Mesothelial cell of epicardium (in vitro differentiated cells): ENCODE measurements at places on chromosomes 7 and 10. TPM values are rescaled to one million over a fixed set of nuclear protein-coding genes. Genes with fewer than 3 reads are reported as not detected.

STAG3 gene
- 0.94 to 1.9 TPM (median 1.4 TPM) in 3 replicates for total RNA-seq

CPA1 gene
- total RNA-seq: 0.75 to 1.4 TPM (median 1.1 TPM) in 3 replicates

MYL10 gene
- not detected in 3 replicates for total RNA-seq

PDZD7 gene
- total RNA-seq: 1.2 to 1.8 TPM (median 1.8 TPM) in 3 replicates

PSMC2 gene
- 86.5 to 89.0 TPM (median 87.0 TPM) in 3 replicates for total RNA-seq

HACD1 gene
- 10.9 to 14.7 TPM (median 13.6 TPM) in 3 replicates for total RNA-seq

KIN gene
- total RNA-seq: 17.5 to 19.9 TPM (median 19.2 TPM) in 3 replicates

GRCh38 chr7:106462365-106462859 is 177.6 kb upstream of the NAMPT start:
- no peak for DNase-seq

GRCh38 chr7:134703782-134704181 is 57.1 kb downstream of the BPGM start:
- no peak for DNase-seq

DNA sequence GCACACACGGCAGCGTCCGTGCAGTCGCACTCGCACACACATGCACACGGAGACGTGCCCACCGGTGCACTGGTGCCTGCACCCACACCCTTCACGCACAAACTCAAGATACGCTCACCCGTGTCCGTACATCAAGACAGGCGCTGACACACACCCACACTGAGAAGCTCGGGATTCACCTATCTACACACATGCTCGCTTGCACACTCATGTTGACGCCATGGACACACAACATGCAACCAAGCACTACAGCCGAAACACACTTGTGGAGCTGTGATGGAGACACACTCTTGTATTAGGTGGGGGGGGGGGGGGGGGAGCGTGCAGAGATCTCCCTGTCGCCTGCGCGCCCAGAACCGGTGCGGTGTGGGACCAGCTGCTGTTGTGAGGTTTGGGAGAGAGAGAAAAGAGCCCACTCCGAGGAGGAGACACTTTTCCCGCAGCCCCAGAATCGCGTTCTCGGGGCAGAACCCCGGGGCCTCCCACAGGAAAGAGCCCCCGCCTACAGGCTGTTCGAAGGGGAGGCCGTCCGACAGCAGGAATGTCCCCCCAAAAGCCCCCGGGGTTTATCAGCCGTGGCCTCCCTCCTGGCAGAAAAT is 605 bp upstream of the NFKB2 start:
- DNase-seq: no peak

DNA sequence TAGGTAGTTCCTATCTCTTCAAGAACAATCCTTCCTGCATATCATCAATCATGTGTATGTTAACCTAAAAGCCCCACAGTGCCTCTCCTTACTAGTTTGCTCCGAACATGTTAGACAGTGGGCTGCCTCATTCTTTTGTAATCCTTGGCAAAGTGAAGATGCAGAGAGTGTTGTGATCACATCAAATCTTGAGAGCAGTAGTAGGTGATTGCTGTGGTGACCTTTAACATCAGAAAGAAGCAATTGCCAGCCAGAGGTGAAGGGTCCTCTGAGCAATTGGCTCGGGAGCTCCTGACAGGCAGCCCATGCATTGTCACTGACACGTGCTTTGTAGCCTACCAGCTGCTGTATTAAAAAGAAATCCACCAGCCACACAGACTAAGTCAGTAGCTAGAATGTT is 19.6 kb upstream of the GSTK1 start:
- no peak for DNase-seq

- no peak for DNase-seq
Observed at GRCh38 chr10:117723343-117723742, 180.8 kb downstream of the EMX2 start.

DNA sequence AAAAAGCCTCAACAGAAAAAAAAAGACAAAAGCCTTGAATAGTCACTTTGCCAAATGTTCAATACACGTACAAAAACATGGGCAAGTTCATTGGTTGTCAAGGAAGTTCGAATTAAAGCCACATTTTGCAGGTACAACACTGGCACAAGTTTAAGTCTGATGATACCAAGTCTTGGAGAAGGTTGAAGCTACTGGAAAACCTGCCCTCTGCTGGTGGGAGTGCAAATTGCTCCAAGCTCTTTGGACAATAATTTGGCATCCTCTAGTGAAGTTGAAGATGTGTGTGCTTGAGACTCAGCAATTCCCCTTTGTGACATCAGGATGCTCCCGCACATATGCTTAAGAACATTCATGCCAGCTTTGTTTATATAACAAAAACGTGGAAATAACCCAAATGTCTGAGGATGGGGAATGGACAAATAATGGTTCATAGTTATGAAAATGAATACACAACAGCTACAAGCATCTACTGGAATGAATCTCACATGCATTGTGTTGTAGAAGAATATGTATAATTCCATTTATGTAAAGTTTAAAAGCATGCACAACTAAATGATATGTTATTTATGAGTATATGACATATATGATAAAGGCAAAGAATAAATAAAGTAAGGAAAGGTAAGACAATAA is 120.0 kb upstream of the PLPP4 start:
- peak; percentile 66 for DNase-seq

DNA sequence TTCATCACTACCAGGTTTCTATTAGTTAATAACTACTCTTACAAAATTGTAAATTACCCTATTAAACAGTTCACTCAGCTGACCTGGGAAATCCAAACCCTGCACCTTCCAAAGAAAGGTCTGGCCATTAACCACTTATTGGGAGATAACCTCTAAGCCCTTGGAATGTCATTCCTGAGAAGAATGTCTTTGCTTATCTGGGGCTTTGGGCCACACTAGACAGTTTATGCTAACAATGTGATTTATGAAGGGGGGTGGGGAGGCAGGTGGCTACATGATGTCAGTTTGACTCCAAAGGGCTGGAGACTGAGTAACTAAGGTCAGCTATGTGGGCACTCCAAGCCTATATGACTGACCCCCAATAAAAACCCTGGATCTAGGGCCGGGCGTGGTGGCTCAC is 50.7 kb downstream of the AKR1D1 start:
- DNase-seq: no peak

DNA sequence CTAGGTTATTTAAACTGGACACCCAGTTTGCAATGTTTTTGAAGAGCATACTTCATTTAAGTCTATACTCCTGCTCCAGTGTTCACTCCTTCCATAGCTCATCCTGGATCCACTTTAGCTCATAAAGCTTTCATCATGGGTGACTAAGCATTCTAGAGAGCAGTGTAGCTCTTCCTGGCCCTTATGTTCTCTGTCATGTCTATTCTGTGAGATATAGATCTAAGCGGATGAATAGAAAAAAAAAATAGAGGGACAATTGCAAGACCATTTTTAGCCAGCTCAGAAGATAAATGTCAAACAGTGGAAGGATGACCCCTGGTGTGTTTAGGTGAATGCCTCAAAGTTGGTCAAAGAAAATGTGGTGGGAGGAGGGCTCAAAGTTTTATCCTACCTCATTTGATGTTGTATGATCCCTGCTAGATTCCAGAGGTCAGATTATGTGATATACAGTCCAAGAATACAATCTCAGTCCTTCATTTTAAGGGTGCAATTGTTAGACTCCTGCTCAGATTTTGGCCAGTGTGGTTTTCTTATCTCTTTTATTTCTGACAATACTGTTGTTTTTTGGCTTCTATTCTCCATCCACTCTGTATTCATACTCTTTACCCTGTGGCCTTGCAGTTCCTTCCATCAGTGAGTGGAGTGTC is 7.5 kb upstream of the HECW1 start:
- DNase-seq: no peak

GRCh38 chr7:156096771-156097538 is 284.7 kb upstream of the SHH start:
- DNase-seq: no peak
